ENCODE measurements at places on chromosomes 3 and 15.

DNA sequence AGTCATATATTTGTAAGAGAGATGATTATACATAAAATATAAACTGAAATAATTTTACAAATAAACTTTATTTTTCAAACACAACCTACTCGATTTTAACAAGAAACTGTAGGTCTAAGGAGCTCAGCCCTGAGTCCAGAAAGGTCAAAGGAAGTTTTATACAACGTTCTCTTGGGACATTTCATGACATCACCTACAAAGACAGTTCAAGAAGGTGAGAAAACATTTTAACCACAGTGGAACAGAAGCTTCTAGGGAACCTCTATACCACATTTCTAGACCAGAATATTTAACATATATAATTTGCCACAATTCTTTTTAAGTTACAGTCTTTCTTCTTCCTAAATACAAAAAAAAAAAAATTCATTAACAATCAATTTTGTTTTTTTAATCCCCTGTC lies 40.1 kb downstream of the CBLB start:
- DNase-seq = no peak

GRCh38 chr3:30289324-30289723 lies 317.1 kb upstream of the TGFBR2 start:
- DNase-seq = peak; percentile 81

DNA sequence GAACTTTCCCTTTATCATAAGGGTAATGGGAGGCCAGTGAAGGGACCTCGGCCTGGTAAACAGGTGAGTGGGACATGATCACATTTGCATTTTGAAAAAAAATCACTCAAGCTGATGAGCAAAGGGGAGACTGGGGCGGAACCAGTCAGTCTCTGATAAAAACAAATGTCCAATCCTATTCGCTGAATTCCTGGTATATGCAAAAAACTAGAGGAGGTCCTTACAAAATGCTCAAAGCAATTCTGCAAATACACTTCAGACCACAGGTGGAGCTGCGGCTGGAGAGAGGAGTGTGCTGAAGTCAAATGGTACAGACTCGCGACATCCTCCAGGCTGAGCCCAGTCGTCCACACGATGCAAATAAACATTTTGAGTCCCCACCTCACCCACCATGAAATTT lies 166.7 kb downstream of the FOXP1 start:
- DNase-seq = peak; percentile 34

DNA sequence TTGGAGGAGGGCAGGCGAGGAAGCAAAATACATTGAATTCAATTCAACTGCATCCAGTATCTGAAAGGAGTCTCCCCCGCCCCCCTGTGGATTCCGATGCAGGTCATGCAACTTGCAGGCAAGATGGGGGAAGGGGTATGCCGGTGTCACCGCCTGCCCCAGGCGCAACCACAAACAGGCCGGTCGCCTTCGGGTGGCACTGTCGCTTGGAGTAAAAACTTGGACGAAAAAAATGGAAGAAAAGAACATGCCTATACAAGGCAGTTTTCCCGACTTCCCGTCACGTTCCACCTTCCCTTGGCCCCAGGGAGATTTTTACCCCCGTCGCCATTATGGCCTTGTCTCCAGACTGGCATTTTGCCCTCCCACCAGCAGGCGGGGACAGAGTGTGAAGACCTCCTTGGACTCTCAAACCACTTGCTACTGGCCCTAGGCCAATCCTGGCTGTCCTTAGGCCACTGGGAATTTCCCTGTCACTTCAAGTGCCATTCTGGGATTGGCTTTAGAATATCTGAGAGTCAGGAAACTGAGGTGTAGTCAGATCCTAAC lies 1.6 kb upstream of the NTRK3 start:
- peak; percentile 63 for DNase-seq

DNA sequence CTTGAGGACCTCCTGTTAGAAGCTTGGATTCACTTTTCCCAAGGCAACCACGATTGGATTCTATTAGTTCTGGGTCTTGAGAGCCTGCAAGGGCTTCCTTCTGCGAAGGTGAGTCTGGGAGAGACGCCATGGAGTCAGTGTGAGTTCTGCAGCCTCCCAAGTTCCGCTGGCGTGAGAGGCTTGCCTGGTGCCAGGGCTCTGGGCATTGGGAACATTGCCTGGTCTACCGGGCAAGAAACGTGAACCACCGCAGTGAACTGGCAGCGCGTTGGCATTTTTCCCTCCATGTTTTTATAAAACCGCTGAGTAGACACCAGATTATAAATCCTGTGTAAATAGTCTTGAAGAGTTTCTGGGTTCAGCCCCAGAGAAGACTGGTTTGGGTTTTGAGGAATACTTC lies 160.9 kb downstream of the IGF1R start:
- no peak for DNase-seq

- DNase-seq = no peak
Measured at GRCh38 chr15:80570553-80570952, 124.6 kb upstream of the ABHD17C start.

- no peak for DNase-seq
Measured at GRCh38 chr3:154614601-154615000, 184.6 kb upstream of the GPR149 start.

GRCh38 chr3:29239376-29239775 lies 41.5 kb upstream of the RBMS3 start:
- no peak for DNase-seq

DNA sequence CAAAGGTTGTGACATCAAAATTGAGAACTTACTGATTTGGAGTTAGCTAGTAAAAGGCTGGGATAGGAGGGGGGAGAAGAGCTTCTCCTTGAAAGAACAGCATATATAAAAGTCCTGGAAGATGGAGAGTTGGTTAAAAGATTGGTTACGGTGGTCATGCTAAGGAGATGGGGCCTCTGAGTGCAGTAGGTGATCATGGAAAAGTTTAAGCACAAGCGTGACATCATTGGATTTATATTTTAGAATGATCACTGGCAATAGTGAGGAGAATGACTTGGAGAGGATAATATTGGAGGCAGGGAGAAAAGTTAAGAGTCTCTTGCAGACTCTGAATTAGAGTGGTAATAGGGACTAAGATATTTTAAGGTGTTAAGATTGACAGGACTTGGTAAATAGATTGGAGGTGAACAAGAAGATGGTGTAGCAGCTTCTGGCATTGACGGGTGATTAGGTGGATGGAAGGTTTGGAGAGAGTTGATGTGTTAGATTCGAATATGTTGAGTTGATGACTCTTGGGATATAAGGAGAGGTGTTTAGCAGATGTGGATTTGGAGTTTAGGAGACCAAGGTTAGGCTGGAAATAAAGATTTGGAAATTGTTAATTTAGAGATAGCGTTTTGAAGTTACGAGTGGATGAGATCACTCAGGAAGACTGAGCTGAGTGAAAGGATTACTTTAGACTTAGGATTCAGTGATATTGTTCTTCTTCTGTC lies 19.6 kb downstream of the PIAS1 start:
- DNase-seq = no peak

DNA sequence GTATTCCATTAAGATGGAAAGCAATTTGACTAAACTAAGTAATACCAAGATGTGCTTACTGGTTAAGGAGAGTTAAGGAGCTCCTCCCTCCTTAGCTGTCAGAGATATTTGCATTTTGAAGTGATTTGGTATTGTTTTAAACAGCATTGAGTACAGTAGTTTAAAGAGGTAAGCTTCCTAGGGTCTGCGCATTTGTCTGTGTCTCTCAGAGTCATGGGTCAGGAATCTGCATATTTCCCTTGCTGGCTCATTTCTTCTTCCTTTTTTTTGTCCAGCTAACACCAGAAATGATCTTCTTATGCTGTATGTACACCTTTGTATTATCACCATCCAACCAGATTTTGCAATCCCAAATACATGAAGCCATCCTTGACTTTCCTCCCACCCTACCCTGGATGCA lies 163.0 kb upstream of the BFSP2 start:
- no peak for DNase-seq

DNA sequence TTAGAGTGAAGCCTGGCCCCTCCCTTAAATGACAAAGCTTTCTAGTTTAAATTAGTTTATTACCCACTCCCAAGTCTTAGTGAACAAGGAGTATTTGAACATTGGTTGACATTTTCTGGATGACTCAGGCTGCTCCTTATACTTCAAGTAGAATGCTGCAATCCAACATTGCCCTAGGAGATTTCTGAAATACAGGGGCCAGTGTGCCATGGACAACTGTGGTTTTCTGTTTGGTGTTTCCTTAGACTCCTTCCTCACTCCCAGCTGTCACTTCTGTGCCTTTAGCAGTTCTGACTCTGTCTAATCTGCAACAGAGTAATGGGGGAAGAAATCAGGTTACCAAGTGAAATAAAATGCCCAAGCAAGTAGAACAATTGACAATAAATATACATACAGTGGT lies 116.1 kb upstream of the P2RY1 start:
- DNase-seq = no peak

Measured in large intestine (tissue), 12 donors.